Activated T-helper 17 cell treated with anti-CD3 and anti-CD28 coated beads, Interleukin-2, amount 50 U/mL, for 72 hours (primary cell): ENCODE measurements at places on chromosomes 2 and 18. TPM values are rescaled to one million over a fixed set of nuclear protein-coding genes. Genes with fewer than 3 reads are reported as not detected.

GRCh38 chr2:164090533-164090932 is 354.7 kb upstream of the FIGN start:
- no peak for ATAC-seq

GRCh38 chr2:41913311-41913710 is 134.5 kb upstream of the PKDCC start:
- ATAC-seq, result no peak

- no peak for ATAC-seq
These were observed 140.3 kb upstream of the DLX2 start for GRCh38 chr2:172242961-172243360.

- ATAC-seq, result peak; percentile 77
These were observed 53.7 kb upstream of the ARL4C start for GRCh38 chr2:234550511-234551107.

GRCh38 chr18:5030636-5031035 is 166.4 kb downstream of the AKAIN1 start:
- no peak for ATAC-seq

- no peak for ATAC-seq
These were observed 293.9 kb downstream of the SATB2 start for GRCh38 chr2:199163613-199164458.

DNA sequence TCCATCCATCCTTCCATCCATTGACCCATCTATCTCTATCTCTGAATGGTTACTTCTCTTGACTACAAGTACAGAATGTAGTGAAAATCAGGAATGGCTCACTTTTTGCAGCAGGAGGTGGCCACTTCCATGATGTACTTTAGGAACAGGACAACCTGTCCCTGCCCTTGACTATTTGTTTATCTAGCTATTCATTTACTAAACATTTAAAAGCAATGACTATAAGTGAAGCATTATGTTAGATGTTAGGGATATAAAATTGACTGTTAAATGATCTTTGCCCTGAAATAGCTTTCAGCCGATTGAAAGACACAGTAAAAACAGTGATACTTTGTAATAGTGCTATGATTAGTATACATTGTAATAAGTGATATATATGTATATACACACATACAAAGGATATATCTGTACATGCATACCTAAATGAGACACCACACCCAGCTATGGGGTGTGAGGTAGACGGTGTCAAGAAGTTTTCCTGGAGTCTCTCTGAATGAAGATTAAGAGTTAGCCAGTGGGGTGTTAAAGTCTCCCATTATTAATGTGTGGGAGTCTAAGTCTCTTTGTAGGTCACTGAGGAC is 68.5 kb downstream of the C18orf54 start:
- no peak for ATAC-seq

- peak; percentile 1 for ATAC-seq
These were observed 115.3 kb downstream of the DOCK10 start for GRCh38 chr2:224927011-224927410.

GRCh38 chr2:181306785-181307184 is 150.4 kb upstream of the ITGA4 start:
- ATAC-seq, result no peak

GRCh38 chr2:219214141-219214540 is 4.6 kb downstream of the ABCB6 start:
- ATAC-seq, result no peak

DNA sequence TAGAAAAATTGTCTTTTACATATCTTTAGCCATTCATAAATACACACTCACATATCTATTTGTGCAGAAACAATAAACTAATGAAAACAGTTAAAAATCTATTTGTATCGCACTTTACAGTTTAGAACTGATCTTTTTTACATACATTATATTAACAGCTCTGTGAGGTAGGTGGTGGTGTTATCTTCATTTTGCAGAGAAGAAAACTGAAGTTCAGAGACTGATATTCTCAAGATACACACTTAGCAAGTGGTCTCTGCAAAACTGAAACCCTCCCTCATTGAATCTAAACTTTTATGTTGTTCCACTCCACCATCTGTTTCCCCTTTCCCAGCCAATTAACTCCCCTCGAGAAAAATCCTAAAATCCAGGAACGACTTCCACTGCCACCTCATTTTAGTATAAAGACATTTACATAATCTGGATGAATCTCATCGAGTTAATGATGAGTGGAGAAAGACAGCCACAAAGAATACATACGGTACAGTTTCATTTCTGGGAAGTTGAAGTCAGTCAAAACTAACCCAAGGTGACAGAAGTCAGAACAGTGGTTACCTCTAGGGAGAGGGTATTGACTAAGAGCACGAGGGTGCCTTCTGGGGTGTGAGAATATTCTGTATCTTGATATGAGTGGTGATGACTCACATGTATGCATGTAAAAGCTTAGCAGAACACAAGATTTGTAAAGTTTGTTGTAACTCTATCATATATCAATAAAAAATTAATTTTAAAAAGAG is 524.2 kb upstream of the TCF4 start:
- ATAC-seq, result peak; percentile 72

GRCh38 chr18:44869533-44869932 is 188.8 kb downstream of the SETBP1 start:
- ATAC-seq, result no peak

- ATAC-seq, result peak; percentile 2
These were observed 2.3 kb downstream of the VAPA start for GRCh38 chr18:9916077-9916639.

GRCh38 chr18:41989508-41989907 is 34.5 kb downstream of the PIK3C3 start:
- no peak for ATAC-seq

SKA1 gene
- total RNA-seq, result 40.7 TPM

MCEE gene
- 14.1 TPM for total RNA-seq

CXCR4 gene
- total RNA-seq, result 330 TPM

GCKR gene
- total RNA-seq, result not detected

CFAP65 gene
- total RNA-seq, result not detected

GAREM1 gene
- total RNA-seq, result not detected

RALB gene
- total RNA-seq, result 91.9 TPM

AGXT gene
- not detected for total RNA-seq

MAL gene
- total RNA-seq, result 47.2 TPM
